ENCODE measurements at places on chromosomes 16 and 17.

- DNase-seq = no peak
Measured at GRCh38 chr16:68644715-68645493, at the start of gene CDH3. Gene CDH3, plus strand, starts transcription at chr16:68645310. Its CDS starts 70 bp downstream, at chr16:68645380.

DNA sequence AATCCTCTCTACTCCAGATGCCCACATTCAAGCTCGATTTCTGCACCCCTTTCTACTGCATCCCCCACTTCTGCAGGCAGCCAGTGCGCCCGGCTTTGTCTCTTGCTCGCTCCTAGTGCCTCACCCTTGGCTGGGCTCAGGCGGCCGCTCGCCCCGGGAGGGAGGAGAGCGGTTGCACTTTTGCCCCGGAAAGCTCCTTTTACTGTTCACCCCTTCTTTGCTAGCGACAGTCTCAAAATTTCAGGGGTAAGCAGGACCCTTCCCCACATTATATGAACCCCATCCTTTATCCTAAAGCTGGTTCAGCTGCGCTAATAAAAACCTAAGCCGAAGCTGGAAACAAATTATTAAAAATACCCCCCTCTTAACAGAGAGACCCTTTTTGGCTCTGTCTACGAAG is 1.0 kb downstream of the HOXB5 start:
- DNase-seq = no peak

DNA sequence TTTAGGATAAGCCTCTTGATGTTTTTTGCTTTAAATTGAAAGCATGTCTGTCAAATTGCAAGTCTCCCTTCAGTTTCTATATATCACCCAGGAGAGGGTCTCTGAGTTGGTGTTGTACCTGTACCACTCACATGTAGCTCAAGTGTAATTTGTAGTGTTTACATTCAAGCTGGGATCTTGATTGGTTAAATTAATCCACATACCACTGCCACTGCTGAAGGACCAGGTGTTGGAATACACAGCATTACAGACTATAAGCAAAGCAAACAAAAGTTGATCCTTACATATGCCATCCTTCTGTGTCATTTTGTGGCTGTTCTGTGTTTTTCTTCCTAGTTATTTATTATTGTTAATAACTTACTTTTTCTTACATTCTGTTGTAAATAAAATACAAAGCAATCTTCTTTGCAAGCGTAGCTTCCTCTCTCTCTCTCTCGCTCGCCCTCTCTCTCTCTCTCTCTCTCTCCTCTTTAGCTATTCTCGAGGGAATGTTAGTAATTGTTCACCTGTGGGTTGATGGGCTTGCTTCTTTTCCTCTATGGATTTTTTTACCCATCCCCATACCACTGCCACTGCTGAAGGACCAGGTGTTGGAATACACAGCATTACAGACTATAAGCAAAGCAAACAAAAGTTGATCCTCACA is 20.8 kb upstream of the NOL11 start:
- DNase-seq = no peak

DNA sequence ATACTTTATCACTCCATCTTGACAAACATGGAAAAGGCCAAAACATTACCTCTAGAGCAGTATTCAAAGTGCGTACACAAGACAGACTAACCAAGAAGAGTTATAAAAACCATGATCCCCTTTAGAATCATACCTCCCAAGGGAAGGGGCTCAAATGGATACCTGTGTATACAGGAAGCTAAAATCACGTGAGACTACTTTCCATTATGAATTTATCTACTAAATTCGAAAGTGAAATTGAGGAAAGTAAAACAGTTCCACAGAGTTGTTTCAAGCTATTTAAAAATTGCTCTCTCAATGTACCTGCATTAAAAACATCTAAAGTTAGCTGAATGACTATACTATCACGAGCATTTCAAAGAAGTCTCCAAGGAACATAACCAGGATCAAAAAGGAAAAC is 32.7 kb downstream of the AP1G1 start:
- peak; percentile 20 for DNase-seq

DNA sequence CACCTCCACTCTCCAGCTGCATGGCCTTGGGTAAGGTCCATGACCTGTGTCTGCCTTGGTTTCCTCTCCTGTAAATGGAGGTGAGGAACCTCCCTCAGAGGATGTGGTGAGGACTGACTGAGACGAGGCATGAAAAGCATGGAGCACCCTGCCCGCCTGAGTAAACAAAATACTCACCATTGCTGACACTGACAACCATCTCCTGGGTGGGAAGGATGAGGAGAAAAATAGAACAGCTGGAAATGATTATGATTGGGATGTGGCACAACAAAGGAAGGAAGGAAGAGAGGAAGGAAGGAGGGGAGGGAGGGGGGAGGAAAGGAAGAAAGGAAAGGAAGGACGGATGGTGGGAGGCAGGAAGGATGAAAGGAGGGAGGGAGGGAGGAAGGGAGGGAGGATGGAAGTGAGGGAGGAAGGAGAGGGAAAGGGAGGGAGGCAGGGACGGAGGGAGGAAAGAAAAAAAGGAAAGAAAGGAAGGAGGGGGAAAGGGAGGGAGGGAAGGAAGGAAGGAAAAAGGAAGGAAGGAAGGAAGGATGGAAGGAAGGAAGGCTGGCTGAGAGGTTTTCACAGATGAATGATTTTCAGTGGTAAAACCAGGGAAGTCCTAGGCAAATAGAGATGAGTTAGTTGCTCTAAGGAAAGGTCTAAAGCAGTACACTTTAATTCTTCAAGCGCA is 276.5 kb upstream of the XYLT1 start:
- no peak for DNase-seq

- no peak for DNase-seq
Measured at GRCh38 chr16:87119748-87120147, 197.4 kb downstream of the C16orf95 start.

GRCh38 chr16:19179546-19180490 is 11.8 kb downstream of the SYT17 start:
- peak; percentile 84 for DNase-seq

DNA sequence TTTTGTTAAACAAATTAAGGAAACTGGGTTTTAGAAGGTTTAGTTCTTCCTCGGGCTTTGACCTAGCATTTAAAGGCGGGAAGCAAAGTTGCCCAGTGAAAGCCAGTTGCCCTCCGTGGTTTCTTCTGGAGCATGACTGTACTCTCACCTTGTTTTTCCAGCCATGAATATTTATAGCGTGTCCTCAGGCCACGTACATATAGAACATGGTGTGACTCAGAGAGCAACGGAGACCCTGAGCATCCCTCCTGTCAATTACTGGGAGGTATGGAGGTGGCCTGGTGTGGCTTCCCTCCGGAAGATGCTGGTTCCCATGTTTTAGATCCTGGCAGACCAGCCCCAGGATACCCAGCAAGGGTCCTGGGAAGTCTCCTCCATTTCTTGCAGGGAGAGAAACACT is 48.4 kb downstream of the AKAP1 start:
- no peak for DNase-seq

DNA sequence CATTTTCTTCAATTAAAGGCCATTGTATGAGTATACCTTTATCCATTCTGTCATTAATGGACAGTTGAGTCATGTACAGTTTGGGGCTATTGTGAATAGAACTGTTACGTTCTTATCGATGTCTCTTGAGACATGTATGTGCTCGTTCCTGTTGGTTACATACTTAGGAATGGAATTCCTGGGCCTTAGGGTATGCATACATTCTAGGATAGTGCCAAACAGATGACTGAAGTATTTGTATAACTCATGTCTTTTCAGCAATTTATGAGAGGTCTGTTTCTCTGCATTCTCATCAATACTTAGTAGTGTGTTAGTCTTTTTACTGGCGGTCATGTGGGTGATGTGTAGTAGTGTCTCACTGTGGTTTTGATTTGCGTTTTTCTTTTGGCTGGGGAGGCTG is 81.2 kb downstream of the USP22 start:
- no peak for DNase-seq

DNA sequence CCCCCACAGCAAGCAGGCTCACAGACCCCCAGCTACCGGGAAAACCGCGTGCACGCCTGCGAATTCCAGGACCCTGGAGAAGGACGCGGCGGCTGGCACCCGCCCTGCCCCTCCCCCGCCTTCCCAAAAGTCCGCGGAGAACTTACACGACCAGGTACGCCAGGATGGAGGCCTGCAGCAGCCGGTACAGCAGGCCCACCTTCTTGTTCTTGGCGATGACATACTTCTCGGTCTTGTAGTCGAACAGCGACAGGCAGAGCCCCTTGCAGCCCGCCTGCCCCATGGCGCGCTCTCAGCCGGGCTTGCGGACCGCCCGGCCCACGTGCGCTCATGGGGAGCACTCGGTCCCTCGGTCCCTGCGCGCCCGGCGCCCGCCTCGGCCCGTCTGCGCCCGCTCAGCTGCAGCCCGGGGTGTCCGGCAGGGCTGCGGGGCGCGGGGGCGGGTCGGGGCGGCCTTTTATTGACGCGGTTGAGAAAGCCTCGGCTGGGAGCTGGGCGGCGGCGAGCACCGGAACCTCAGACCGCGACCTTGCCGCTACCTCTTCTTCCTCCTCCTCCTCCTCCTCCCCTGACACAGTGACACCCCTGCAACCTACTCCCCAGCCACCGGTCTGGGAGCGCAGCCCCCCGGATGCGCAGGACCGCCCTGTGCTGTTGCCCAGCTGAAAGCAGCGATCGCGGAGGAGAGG is at the start of gene P2RX5:
Gene P2RX5 (minus strand): TSS at position 433 of the 689 bp plus-strand sequence. CDS start 150 bp downstream, at position 283.
- peak; percentile 70 for DNase-seq

DNA sequence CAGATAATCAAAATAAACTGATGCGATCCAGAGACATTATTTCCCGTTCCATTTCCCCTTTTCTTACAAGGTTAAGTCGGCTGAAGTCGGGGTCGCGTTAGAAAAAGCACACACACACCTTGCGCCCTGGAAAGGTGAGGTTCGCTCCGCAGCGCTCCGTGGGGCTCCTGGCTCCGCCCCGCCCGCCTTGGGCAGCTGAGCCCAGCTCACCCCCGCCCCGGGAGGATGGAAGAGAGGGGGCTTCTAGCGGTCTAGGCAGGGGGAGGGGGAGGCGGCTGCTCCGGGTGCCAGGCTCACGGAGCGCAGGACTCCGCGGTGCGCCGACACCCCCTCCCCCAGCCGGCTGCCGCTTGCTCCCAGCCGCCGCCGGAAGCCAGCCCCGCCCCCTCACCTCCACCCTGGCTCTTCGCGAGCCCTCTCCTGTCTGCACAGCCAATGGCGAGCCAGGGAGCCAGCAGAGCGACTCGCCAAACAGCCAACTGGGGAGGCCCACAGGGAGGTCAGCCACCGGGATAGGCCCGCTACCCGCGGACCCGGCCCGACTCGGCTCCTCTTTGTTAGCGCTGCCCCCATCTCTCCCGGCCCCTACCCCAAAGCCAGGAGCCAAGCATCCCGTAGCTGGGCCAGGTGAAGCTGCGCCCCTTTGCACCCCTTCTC is 30.4 kb downstream of the FAM222B start:
- peak; percentile 99 for DNase-seq

- no peak for DNase-seq
Measured at GRCh38 chr16:12674071-12674470, 129.6 kb downstream of the CPPED1 start.

- DNase-seq = no peak
Measured at GRCh38 chr17:13601776-13602551, at the start of gene HS3ST3A1. Gene HS3ST3A1, minus strand, starts transcription at chr17:13601929. Its CDS starts 800 bp downstream, at chr17:13601129.

DNA sequence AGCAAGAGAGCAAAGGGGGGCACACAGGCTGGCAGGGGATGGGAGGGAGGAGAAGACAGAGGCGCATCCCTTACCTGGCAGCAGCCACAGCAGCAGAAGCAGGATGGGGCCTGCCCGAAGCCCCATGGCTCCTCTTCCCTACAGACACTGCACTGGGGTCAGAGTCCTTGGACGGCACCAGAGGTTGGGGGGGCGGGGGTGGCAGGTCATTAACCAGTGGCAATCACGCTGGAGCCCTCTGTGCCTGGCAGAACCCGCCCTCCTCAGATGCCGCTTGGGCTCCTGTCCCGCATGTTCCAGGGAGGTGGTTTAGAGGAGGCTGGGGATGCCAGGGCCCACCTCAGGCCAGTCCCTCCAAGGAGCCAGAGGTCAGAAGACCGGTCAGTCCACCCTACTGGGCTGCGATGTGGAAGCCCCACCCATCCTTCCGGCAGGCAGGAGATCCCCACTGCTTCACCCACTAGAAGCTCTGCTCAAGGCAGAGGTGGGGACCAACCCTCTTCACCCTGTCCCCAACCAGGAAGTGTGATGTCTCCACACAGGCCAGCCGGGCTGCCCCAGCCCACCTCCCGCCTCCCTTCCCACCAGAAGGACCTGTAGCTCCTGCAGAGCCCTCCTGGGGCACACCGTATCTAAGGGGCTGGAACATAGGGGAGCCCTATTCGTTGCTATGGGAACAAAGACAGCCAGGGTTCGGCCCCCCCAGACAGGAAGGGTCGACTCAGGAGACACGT is 11.7 kb downstream of the ZG16B start:
- DNase-seq = no peak

DNA sequence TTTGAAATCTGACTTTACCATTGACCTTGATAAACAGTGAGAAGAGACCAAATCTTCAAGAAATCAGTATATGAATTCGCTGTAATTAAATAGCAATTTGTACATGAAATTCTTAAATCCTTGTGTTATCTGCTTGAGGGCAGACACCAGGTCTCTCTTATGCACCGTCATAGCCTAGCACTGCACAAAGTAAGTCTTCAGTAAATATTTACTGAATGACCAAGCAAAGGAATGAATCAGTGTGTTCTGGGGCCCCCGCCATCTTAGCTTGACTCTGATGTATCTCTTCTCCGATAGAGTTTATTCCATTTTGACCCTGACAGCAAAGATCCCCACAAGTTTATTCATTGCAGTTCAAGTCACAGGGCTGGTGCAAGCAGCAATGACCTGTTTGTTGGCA is 328.0 kb downstream of the TMEM114 start:
- DNase-seq = no peak

DNA sequence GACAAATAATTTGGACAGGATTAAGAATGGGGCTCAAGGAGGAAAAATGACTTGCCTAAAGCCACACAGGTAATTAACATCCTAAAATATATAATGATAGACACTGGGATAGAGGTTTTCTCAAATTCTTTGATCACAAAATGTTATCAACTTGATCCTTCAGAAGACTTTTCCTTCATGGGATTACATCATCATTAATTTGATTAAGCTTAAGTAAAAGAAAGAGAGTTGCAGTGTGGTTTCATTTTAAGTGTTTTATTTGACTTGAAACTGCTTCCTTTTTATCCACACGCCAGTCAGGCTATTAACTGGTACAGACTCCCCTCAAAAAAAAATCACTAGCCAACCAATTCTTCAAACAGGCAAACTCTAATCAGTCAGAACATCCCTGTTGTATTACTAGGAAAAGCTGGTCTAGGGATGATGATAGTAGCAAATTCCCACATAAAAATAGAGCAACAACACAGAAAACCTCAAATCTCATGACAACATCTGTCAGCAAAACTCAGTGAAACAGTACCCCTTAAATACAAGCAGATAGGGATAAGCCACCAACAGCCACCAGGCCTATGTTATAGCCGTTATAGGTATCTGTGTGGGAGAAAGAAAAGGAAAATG is 32.5 kb downstream of the AKAP10 start:
- DNase-seq = no peak

- no peak for DNase-seq
Measured at GRCh38 chr16:58118801-58119508, 10.2 kb downstream of the CFAP20 start.

- no peak for DNase-seq
Measured at GRCh38 chr17:34713687-34714086, 134.3 kb downstream of the TMEM132E start.

GRCh38 chr17:8310601-8311123 is 621 bp downstream of the ARHGEF15 start:
- DNase-seq = no peak

- no peak for DNase-seq
Measured at GRCh38 chr17:78890498-78890897, 12.5 kb downstream of the CEP295NL start.

- DNase-seq = peak; percentile 95
Measured at GRCh38 chr17:81733507-81734404, 21.7 kb downstream of the SLC25A10 start.

Measured in GM13977 (cell line).